ENCODE measurements at places on chromosomes 1 and 21. TPM values are rescaled to one million over a fixed set of nuclear protein-coding genes. Genes with fewer than 3 reads are reported as not detected.

DNA sequence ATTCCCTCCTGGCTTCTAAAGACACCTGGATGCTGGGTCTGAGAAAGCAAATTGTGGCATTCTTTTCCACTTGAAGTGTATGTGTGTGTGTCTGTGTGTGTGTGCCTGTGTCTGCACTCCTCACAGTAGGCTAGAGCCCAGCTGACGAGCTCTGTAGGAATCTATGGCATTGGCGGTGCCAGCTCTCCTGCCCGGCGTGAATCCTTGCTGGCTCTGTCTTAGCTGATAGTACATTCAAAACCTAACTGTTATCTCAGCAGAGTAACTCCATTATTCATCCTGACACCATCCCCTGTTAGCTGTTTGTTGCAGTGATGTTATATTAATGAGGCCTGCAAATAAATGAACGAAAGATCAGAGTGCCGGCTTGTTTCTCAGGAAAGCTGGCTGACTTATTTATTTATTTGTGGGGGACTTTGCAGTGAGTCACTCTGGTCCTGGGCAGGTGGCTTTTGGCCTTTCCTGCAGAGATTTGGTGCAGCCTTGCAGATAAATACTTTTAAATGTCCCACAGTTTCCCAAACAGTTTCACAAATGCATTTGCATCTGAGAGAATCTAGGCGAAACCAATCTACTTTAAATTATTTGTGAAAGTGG is 160.6 kb upstream of the CD34 start:
- H3K36me3 ChIP-seq, result no peaks in the 10 kb centered on the region
- H3K4me1 ChIP-seq, result no peaks in the 10 kb centered on the region
- no peaks in the 10 kb centered on the region for H3K27me3 ChIP-seq
- H3K4me3 ChIP-seq, result no peak overlapping the region
- no peak for DNase-seq
- H3K27ac ChIP-seq, result no peak overlapping the region

DNA sequence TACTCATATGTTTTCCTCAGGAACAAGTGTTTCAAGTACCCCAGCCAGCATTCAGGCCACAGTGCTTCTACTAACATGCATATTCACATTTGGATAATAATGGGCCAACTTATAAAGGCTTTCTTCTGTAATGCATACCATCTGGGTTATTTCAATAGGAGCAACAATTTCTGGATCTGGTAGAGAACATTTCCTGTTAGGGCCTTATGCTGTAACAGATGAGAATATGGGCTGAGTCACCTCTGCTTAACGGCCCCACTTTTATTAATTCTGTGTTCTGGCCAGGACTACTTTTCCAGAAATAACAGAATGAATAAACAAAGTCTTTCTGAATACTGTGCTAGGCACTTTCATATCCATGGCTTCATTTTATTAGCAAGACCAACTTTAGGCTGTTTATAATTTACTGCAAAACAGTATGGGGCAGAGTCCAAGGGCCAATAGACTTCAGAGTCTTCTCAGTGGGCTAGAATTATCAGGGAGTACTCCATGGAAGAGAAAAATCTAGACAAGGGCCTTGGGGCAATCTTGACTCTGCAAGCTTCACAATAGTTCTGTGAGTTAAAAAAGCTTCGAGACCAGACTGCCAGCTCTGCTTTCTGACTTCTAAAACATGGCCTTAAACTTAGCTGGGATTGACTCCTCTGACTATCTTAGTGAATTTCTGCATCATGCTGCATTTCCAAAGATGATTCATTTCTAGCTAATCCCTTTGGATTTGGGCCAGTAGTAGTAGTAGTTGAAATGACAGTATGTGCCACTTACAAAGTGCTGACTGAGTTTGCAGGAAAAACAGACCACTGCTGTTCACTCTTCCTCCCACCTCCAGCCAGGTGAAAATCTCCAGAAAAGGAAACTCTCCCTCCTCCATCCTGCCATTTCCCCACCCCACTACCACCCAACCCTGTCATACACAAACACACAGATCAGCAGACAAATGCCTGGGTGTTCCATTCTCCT is 8.2 kb upstream of the SSX2IP start:
- H3K27me3 ChIP-seq, result no peaks in the 10 kb centered on the region
- H3K4me1 ChIP-seq, result peaks cover 16% of the 10 kb centered on the region

- DNase-seq, result no peak
- no peaks in the 10 kb centered on the region for H3K36me3 ChIP-seq
- no peaks in the 10 kb centered on the region for H3K4me1 ChIP-seq
- no peaks in the 10 kb centered on the region for H3K27me3 ChIP-seq
- no peak overlapping the region for H3K27ac ChIP-seq
- H3K4me3 ChIP-seq, result no peak overlapping the region
These were observed 99.7 kb upstream of the KRTAP19-8 start for GRCh38 chr21:31137960-31138359.

- H3K27ac ChIP-seq, result no peak overlapping the region
- no peak for DNase-seq
- H3K36me3 ChIP-seq, result no peaks in the 10 kb centered on the region
- H3K4me3 ChIP-seq, result no peak overlapping the region
These were observed 5.1 kb downstream of the CLCNKA start for GRCh38 chr1:16026723-16027484.

DNA sequence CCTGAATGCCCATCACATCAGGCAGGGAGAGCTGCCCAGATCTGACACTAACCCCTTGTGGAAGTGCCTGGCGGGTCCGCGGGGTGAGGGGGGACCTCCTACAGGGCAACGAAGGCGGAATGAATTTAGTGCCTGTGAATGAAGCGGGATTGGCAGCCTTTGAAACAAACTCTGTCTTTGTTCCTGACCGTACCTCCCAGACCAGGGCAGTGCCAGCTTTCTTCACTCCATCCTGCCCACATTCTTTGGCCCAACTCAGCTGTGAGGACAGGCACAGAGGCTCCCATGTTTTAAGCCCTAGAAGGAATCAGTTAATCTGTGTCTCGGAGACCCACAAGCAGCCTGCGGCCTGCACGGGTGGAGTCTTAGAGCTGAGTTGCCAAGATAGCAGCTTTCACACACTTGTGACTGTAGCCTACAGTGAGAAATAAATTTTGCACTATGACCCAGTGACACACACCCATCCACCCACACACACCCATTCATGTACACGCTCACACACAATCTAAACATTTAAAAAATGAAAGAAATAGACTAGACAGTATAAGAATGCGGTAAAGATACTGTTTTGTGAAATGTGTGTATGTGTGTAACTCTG is 60.1 kb upstream of the USP24 start:
- DNase-seq, result peak; percentile 63
- H3K27ac ChIP-seq, result peak overlapping the region; percentile 2
- no peaks in the 10 kb centered on the region for H3K36me3 ChIP-seq
- H3K27me3 ChIP-seq, result no peaks in the 10 kb centered on the region
- H3K4me1 ChIP-seq, result peaks cover 3% of the 10 kb centered on the region

DNA sequence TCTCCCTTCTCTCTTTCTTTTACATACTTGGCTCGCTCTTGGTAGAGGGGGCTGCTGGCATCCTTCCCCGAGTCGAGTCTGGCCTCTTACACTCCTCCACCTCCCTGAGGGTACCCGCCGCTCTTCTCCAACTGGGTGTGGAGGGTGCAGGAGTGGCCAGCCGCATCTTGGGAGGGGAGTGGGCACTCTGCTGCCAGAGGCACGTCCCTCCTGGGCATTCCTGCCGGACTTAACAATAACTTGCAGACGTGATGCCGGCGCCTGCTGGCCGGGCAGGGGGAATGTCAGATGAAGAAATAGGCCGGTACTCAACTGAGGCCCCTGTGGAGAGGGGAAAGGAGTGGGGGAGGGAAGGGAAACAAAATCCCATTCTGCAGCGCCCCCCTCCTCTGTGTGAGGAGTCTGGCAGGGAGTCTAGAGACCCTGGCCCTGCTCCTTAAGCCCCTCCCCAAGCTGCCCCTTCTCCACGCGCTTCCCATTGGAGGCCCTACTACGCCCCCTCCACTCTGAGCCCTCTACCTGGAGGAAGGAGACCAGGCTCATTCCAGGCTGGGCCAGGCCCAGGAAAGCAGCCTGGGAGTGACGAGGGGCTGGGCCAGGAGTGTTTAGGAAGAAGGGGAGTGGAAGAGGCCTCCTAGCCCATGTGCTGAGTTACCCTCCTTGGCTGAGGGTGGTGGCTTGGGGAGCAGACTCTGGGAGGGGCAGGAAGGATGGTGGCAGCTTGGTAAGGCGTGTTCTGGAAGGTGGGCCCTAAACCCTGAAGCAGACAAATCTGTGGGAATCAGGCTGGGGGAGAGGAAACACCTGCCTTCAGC is 1.8 kb downstream of the ATP2B4 start:
- peak overlapping the region; percentile 97 for H3K27ac ChIP-seq
- peaks cover 14% of the 10 kb centered on the region for H3K4me1 ChIP-seq
- peak; percentile 63 for DNase-seq
- H3K4me3 ChIP-seq, result peak overlapping the region; percentile 93

DNA sequence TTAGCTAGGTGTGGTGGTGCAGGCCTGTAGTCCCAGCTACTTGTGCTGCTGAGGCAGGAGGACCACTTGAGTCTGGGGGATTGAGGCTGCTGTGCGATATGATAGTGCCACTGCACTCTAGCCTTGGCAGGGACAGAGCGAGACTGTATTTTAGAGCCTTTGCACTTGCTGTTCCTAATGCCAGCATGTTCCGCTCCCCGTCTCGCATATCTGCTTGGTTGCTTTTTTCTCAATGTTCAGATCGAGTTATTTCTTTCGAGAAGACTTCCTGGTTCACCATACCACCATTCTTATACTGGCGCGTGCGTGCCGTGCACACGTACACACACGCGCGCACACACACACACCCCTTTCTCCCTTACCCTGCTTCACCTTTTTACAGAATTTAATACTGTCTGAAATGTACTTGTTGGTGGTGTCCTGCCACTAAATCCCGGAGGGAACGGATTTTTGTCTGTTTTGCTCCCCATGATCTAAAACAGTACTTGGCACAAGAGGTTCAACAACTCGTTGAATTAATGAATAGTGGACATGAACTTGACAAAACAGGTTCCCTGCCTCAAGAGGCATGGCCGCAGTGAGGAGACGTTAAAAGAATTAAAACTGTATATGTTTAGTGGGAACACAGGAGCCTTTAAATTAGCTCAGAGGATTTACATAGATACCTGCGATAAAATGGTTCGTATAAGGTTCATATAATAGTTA is 1.1 kb upstream of the RPRD2 start:
- H3K4me3 ChIP-seq, result peak overlapping the region; percentile 86
- H3K36me3 ChIP-seq, result no peaks in the 10 kb centered on the region
- H3K4me1 ChIP-seq, result no peaks in the 10 kb centered on the region
- H3K27me3 ChIP-seq, result no peaks in the 10 kb centered on the region
- DNase-seq, result no peak

- H3K4me3 ChIP-seq, result no peak overlapping the region
- H3K27me3 ChIP-seq, result no peaks in the 10 kb centered on the region
- no peak for DNase-seq
These were observed 72.4 kb downstream of the JAK1 start for GRCh38 chr1:64893921-64894320.

DNA sequence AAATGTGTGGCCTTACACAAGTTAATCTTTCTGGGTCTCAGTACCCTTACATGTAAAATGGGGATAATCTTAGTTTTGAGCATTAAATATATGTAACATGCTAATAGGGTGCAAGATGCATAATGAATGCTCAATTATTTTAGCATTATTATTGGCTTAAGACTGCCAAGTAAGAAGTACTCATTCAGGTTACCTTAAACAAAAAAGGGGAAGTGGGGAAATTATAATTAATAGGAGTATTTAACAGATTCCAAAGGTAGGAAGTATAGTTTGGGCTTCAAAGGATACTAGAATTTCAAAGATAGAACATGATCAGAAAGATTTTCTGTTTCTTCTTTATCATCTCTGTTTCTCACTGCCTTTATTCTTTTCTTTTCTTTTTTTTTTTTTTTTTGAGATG is 5.8 kb upstream of the CFAP126 start:
- H3K36me3 ChIP-seq, result no peaks in the 10 kb centered on the region
- H3K4me3 ChIP-seq, result no peak overlapping the region
- H3K27me3 ChIP-seq, result no peaks in the 10 kb centered on the region
- no peaks in the 10 kb centered on the region for H3K4me1 ChIP-seq
- no peak for DNase-seq

GRCh38 chr1:55179177-55179835 is 35.9 kb downstream of the USP24 start:
- no peaks in the 10 kb centered on the region for H3K36me3 ChIP-seq
- H3K27ac ChIP-seq, result no peak overlapping the region
- H3K4me1 ChIP-seq, result no peaks in the 10 kb centered on the region
- DNase-seq, result peak; percentile 19
- H3K4me3 ChIP-seq, result no peak overlapping the region
- no peaks in the 10 kb centered on the region for H3K27me3 ChIP-seq

DNA sequence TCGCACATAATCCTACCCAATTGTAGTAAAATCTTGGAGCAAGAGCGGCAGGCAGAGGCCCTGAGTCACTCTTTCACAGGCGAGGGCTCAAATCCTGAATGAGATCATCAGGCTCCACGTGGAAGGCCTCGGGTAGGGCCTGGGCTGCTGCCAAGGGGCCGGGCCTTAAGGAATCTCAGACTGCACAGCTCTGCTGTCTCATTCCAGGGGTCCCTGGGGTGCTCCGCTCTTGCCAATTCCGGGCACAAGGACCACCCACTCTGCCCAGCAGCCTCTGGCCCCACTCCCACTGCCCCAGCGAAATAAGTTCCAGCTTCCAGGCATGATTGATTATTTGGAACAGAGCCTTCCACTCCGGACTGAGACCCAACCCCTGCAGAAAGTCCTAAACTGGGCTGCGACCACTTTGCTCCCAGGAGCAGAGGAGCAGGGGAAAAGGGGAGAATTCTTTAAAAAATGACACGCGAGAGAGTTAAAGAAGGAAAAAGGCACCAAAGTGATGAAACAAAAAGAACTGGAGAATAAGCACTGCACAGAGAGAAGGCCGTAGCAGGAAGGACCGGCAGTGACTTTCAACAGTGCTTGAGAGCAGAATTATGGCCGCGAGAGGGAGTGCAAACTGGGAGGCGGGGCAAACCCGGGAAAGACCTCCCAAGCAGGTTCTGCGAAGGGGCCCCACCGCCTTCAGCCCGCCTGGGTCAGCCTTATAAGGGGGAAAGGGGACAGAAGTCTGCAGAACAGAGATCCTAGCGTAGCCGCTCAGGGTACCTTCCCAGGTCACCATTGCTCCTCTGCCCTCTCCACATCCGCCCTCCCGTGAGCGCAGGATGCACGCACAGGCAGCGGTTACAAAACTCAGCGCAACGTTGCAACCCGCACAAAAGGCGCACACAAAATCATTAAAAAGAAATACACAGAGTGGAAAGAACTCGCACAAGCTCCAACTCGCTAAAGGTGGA is 2.0 kb downstream of the ADAMTS1 start:
- H3K27ac ChIP-seq, result peak overlapping the region; percentile 90
- peaks cover 6% of the 10 kb centered on the region for H3K4me1 ChIP-seq
- peaks cover 23% of the 10 kb centered on the region for H3K36me3 ChIP-seq
- H3K4me3 ChIP-seq, result peak overlapping the region; percentile 84

The FCER1A gene
- total RNA-seq, result not detected

The ANGPTL1 gene
- 4.1 TPM for total RNA-seq

The OR2L8 gene
- not detected for total RNA-seq

The ETS2 gene
- total RNA-seq, result 77.3 TPM

The PSMB2 gene
- total RNA-seq, result 18.3 TPM

The KRTAP23-1 gene
- total RNA-seq, result not detected

The SH3BGR gene
- total RNA-seq, result 3.3 TPM

The RNF186 gene
- not detected for total RNA-seq

The CLCN6 gene
- 19.3 TPM for total RNA-seq
